ENCODE measurements at places on chromosomes 12 and 14.
A peak's percentile ranks its signal among the peaks of the same experiment; 100 is the strongest.

DNA sequence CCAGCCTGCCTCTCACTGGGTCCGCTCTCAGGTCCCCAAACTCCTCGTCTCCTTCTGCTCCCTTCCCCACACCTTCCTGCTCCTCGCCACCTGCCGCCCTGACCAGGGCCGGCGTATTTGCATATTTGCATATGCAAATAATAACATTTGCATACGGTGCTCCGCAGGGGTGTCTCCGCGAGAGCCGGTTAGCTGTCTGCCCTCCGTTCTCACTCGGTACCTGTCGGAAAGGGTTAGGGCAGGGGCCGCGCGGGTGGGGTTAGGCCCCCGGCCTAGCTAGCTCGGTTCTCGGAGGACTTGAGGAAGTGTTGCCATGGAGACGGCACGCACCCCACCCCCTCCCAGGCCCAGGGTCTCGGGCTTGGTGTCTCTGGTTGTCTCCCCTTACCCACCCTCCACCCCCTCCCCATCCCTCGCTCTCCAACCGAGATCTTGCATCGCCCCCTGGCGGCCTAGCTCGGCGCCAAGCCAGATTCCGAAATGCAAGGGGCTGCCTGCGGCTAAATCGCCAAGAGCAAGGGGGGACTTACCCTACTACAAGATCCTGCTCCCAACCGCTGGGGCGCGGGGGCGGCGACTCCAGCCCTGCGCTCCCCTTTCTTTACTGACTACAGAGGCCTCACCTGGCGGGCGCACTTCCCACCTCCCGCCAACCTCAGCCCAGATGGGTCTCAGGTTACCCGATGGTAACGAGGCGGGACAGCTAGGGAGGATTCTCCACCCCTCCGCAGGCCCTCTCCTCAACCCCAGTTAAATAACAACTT lies 8.1 kb downstream of the STAC3 start:
- no peak for DNase-seq

DNA sequence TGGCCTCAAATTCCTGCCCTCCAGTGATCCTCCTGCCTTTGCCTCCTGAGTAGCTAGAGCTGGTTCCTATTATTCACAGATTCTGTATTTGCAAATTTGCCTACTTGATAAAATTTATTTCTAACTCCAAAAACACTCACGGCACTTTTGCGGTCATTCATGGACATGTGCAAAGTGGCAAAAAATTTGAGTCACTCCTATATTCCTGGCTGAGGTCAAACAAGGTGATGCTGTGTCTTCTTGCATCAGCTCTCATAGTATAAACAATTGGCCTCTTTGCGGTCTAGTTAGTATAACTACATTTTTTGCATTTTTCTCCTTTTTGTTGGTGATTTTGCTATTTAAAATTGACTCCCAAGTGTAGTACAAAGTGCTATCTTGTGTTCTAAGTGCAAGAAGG lies 24.7 kb downstream of the ATF1 start:
- DNase-seq, result no peak

- no peak for DNase-seq
Observed at GRCh38 chr14:101061411-101062064, 158.0 kb upstream of the RTL1 start.

DNA sequence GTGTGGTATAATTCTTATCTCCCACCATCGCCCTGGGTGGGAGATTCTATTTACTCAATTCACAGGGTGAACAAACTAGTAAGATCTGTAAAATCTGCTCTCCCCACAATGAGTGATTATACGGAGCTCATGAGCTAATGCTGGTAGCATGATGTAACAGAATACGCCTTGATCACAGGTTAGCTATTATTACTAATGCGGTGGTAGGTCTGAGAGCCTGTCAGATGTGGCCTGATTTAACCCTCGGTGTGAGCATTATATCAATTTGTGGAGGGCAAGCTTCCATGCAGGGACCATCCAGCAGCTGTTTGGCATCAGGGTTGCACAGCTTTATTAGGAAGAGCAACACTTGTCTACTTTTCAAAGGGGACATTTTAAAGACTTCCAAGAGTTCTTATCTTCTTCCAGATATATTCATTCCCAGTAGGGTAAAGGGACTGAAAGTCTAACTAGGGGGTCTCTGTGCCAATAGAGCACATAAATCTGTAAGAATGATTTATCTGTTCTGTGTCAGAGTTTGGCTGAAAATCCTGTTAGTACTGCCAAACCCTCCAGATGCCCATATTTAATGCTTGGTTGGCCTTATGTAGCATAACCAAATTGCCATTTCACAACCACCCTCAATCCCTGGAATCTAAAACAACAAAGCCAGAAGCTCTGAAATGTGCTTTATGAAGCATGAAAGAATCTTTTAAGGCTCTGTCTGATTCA lies 18.7 kb downstream of the TSHR start:
- no peak for DNase-seq

- DNase-seq, result peak; percentile 90
Observed at GRCh38 chr12:87439990-87440827, 589.0 kb downstream of the C12orf50 start.

- no peak for DNase-seq
Observed at GRCh38 chr14:44369401-44370123, 137.5 kb downstream of the FSCB start.
